Amygdala (tissue), 56 donors: ENCODE measurements at places on chromosomes 13 and 19.

- DNase-seq = no peak
Observed at GRCh38 chr13:101718496-101718895, 266.0 kb downstream of the ITGBL1 start.

- no peak for DNase-seq
Observed at GRCh38 chr19:18646535-18647370, 9.9 kb downstream of the KLHL26 start.

DNA sequence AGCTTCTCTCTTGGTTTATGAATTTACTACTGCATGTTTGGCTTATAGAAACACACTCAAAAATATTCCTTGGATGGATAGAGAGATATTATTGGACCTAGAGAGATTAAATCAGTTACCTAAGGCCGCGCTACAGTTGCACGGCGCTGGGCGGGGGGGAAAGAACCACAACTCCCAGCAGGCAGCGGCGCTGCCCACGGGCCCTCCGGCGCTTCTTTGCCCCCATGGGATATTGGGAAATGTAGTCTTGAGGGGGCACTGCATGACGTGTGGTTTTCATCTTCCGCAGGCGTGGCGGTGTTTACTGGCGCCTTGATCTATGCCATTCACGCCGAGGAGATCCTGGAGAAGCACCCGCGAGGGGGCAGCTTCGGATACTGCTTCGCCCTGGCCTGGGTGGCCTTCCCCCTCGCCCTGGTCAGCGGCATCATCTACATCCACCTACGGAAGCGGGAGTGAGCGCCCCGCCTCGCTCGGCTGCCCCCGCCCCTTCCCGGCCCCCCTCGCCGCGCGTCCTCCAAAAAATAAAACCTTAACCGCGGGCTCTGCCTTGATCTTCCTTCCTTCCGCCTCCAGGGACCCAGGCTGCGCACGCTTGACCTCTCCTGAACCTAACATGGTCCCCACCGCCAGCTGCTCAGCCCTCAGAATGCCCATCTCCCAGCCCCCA, 4.8 kb downstream of the EMP3 start:
- DNase-seq = peak; percentile 79

- no peak for DNase-seq
Observed at GRCh38 chr19:39765091-39766076, 13.3 kb upstream of the LEUTX start.

- no peak for DNase-seq
Observed at GRCh38 chr19:33301900-33302174, 497 bp downstream of the CEBPA start.

DNA sequence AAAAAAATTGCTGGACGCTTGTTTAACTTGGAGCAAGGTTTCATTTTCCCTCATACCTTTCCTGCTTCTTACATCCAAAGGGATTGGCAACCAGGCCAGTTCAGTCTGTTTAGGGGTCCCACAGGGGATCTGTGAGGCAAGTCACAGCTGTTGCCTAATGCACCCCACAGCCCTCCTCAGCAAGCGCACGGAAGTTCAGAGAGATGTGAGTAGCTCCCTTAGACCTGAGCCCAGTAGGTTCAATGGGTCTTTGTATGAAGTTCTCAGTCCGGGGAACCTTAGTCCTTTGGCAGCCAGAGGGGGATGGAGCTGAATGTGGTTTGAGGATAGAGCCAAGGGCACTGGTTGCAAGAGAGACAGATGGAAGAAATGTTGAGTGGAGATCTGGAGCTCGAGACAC, 13.0 kb downstream of the SAMD4B start:
- DNase-seq = peak; percentile 69

GRCh38 chr13:29957320-29957719, 106.9 kb upstream of the UBL3 start:
- no peak for DNase-seq
